ENCODE measurements at places on chromosomes 5 and 9. TPM values are rescaled to one million over a fixed set of nuclear protein-coding genes. Genes with fewer than 3 reads are reported as not detected.

- DNase-seq, result no peak
These were observed 37.7 kb upstream of the SHOC1 start for GRCh38 chr9:111832449-111832848.

- DNase-seq, result peak; percentile 77
These were observed 66.4 kb downstream of the MACROH2A1 start for GRCh38 chr5:135332519-135333150.

- no peak for DNase-seq
These were observed 105.7 kb downstream of the DTWD2 start for GRCh38 chr5:118882666-118883065.

DNA sequence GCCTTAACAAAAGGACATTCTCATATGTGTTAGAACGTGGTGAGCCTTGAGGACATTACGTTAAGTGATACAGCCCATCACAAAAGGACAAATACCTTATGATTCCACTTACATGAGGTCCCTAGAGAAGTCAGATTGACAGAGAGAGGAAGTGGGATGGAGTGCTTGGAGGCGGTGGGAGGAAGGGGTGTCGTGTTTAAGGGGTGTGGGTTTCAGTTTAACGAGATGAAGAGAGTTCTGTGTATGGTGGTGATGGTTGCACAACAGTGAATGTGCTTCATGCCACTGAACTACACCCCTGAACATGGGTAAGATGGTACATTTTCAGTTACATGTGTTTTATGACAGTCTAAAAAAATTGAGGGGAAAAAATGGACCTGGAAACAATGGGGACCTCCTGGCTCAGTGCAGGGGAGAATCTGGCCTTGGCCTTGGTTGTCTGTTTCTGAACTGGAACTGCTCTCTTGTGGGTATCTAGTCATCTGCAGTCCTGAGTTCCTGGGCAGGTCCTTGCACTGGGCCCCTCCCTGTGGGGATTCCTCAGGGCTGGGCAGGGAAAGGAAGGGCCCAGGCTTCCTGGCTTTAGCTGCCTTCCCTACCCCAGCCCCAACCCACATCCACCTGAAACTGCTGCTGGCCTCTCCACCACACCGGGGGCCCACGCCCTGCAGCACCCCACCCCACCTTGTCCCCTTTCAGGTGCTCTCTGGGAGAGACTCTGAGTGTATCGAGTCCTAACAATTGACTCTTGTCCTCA lies 17.8 kb downstream of the LRRC8A start:
- no peak for DNase-seq

DNA sequence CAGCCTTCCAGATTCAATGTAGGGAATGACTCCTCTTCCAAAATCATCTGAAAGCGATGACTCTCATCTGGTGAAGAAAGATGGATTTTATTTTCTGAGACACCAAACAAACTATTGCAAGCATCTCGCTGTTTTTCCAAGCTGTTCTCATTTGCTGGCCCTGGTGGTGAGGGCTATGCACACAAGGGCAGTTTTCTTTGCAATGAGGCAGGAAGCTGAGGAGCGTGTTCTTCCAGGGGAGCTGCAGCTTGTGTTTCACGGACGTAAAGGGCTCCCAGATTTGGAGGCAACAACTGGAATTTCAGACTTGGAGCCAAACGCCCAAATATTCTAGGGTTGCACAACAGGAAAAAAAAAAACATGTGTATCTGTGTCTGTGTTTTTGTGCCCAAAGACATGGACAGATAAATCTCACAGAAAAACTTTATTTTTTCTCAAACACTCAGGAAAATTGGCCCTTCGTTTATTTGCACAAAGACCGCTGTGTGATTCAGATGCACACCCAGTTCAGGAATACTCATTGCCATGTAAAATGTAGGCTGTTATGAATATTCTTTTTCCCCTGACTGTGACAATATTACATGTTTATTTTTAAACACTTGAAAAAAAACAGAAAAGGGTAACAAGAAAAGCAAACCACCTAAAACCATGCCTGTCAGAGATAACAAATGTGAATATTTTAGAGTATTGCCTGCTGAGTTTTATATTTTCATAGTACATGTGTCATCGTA lies 151.3 kb downstream of the GAS1 start:
- DNase-seq, result peak; percentile 83

GRCh38 chr9:38024036-38024681 lies 44.9 kb downstream of the SHB start:
- peak; percentile 94 for DNase-seq

DNA sequence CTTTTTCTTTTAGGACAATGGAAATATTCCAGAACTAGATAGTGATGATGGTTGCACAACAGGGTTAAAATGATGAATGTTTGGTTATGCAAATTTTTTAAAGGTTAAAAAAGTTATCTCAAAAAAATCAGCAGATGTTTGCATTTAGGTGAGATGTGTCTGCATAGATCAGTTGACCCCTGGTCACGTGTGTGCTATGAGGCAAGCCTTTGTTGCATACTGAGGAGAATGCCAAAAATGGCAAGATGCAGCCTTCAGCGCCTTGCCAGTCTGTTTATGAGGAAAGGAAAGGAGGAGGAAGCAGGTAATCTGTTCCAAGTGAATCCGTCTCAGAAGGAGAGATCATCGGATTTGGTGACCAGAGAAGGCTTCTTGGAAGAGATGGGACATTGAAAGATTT lies 11.9 kb downstream of the MEGF10 start:
- DNase-seq, result no peak

DNA sequence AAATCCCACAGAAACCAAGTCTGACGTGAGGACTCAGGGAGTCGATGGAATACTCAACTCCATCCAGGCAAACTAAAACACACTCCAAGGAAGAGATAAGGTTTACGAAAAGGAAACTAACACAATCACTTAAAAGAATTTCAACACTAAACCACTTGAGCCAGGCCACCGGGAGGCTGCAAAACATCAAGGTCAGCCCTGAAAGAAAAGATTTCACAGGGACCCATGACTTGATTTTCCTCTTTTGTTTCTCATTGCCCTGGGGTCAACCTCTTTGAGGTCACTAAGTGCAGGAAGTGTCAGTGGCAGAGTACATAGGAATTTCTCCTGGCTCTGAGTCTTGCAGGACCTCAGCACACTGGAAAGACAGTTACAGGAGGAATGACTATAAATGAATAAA lies 77.8 kb upstream of the TARS1 start:
- DNase-seq, result peak; percentile 71

- DNase-seq, result peak; percentile 27
These were observed at the start of gene PFN3 for GRCh38 chr5:177399997-177400868. PFN3 (minus strand) TSS chr5:177400661; CDS start chr5:177400576, 85 bp downstream.

GRCh38 chr5:113295111-113295539 lies 139.7 kb downstream of the TSSK1B start:
- DNase-seq, result no peak

GRCh38 chr9:128073253-128073886 lies 5.3 kb downstream of the SLC25A25 start:
- DNase-seq, result peak; percentile 46

DNA sequence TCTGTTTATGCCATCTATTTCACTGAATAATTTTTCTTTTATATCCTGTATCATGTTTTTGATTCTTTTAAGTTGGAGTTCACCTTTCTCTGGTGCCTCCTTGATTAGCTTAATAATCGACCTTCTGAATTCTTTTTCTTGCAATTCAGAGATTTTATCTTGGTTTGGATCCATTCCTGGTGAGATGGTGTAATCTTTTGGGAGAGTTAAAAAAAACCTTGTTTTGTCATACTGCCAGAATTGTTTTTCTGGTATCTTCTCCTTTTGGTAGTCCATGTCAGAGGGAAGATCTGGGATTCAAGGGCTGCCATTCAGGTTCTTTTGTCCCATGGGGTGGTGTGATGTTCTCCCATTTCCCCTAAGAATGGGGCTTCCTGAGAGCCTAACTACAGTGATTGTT lies 800.8 kb upstream of the TYRP1 start:
- DNase-seq, result no peak

DNA sequence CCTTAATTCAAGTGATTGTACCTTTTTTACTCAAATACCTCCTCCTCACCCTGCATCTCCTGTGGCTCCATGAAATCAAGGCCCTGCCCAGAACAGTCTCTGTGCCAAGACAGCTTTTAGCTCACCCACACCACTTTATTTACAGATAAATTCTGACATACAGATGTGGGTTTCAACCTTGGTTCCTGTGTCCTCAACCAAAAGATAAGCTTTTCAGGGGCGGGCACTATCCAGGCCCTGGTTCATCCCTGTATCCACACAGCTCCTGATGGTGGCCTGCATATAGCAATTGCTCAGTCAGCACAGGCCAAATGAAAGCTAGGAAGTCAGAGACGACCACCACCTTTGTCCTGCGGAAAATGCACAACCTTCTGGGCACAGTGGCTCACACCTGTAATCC lies 8.3 kb downstream of the SHB start:
- no peak for DNase-seq

- DNase-seq, result no peak
These were observed 59.4 kb downstream of the ANKH start for GRCh38 chr5:14812166-14812565.

DNA sequence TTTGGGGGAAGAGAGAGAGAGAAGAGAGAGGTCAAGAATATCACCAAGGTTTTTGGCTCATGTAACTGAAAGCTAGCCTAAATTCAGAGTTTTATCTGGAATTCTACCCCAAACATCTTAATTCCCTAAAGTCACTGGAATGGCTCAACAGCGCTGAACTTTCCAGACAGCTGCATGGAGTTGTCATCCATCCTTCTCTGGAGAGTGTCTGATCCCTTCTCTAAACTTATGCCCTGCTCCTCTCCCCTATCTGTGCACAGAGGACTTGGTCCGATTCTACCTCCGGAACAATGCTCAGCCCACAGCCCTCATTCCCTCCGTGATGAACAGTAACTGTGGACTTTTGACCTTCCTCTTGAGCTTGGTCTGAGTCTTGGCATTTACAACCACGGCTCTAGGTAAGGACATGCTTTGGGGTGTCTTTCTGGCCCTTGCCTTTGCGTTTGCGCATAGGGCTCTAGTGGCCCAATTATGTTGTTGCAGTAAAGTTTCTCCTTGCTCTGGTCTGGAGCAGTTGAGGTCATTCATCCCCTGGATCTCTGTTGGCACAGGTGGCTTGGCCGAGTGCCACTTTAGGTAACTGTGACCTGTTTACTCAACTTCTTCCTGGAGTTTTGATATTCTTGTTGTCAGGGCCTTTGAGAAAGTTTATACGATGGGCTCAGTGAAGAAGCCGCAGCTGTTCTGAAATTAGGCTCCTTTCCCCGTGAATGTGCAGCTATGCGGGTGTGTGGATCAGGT lies 18.3 kb upstream of the CD180 start:
- no peak for DNase-seq

- DNase-seq, result no peak
These were observed 269.4 kb downstream of the CWC27 start for GRCh38 chr5:65037831-65038815.

DNA sequence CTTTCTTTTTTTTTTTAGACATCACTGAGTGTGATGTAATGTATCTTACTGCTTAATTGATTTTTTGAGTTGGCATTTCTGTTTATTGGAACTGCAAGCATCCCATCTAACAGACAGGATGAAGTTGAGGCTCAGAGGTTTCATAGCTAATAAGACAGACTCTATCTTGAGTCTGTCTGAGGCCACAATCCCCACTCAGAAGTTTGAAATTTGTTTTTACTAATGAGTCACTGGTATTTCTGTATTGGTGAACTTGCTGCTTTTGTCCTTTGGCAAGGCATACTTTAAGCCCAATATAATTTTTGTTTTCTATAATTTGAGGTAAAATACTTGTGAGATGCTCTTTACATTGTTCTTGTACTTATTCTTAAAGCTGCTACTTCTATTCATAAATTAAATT lies 491.2 kb downstream of the PSAT1 start:
- peak; percentile 71 for DNase-seq

DNA sequence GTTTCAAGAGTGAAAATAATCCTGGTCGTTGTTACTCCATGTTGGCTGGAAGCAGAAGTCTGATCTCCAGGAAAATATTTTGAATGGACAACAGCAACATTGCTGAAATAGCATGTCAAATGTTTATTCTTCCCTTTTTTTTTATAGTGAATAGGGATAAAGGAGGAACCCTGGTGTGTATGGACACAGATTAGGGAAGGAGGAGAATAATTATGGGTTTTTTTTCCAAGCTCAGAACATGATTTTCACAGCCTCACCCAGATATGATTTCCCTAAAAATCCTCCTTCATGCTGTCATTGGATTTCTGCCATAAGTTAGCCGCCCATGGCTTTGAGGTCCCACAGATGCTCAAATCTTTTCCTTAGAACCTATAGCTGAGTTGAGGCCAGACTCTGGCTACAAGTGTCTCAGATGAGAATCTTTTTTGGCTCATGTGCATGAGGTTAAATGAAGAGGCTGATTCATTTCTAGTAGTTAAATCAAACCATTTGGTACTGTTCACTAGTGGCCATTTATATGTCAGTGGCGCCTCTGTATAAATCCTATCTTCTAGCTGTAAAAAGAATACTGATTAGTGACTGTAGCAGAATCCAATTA lies 65.5 kb upstream of the LIFR start:
- DNase-seq, result no peak

DNA sequence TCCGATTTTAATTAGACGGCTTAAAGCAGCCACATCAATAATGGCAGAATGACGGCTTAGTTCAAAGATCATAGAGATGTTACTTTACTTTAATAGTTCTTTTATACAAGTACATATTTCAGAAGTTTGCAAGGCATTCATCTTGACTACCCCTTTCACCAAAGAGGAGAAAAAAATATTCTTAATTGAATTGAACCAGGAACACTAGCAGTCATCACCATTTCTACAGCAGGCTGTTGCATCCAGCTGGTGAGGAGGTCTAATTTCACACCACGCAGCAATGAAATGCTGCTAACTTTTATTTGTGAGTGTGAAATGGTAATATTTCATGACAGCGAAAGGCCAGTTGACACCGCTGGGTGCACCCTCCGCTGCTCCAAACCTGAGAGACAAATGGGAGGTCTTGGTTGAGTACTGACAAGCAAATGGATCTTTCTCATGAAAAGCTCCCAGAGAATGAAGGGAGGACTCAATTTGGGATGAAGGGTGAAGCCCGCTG lies 322.2 kb downstream of the GLIS3 start:
- DNase-seq, result no peak

DNA sequence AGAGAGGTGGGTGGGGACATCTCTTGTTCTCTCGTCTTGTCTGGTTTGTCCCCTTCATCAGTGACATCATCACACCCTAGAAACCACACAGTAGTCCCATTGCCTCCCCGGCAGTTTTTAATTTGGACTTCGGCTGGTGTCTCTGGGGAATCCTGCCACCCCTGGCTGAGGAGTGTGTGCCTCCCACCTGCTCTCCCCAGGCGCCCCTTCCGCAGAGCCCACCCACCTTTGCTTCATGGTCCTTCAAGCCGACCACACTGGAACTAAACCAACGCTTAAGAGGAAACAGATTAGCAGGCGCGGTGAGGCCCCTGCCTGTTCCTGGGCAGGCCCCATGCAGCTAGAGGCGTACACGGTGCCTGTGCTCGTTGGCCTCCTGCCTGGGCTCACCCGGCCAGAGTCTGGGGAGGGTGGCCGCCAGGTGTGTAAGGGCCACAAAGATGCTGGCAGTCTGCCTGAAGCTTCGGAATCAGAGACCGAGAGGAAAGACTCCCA lies 107.6 kb upstream of the SPRY4 start:
- no peak for DNase-seq

- DNase-seq, result no peak
These were observed 12.5 kb upstream of the RFESD start for GRCh38 chr5:95634081-95634480.

GRCh38 chr9:129776938-129777768 lies 24.3 kb upstream of the PTGES start:
- peak; percentile 100 for DNase-seq

Gene FKTN
- total RNA-seq, result 23.9 TPM

Gene VLDLR
- 9.0 TPM for total RNA-seq

Gene PDE8B
- total RNA-seq, result under 0.01 TPM

Gene KCNN2
- total RNA-seq, result 2.2 TPM

Gene FGD3
- total RNA-seq, result not detected

Gene GLRA1
- total RNA-seq, result not detected

Gene F2RL1
- 9.4 TPM for total RNA-seq

Gene SERF1A
- 2.2 TPM for total RNA-seq

Gene CCDC192
- total RNA-seq, result not detected

Gene DAB2
- 97.2 TPM for total RNA-seq

Gene C7
- total RNA-seq, result 0.54 TPM

All from IMR-90 (cell line).